ENCODE measurements at places on chromosomes 2 and 18.

- DNase-seq = no peak
Measured at GRCh38 chr2:231672617-231673347, 35.5 kb upstream of the PTMA start.

DNA sequence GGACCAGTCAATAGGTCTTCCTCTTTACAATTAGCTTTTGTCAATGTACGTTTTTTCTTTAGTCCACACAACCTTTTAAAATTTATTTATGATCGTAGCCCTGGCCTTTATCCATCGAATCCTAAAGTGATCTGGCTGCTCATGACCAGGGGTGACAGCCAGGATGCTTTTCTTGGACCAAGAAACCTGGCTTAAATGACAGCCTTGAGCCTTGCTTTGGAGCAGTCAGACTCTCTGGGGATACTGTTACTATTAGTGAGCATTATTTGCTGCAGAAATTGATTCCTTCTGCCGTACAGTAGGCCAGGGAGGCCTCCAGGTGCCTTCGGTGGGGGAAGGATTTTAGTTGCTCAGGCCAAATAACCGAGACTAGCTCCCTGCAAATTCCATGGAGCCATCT is 70.2 kb downstream of the AGAP1 start:
- DNase-seq = no peak

DNA sequence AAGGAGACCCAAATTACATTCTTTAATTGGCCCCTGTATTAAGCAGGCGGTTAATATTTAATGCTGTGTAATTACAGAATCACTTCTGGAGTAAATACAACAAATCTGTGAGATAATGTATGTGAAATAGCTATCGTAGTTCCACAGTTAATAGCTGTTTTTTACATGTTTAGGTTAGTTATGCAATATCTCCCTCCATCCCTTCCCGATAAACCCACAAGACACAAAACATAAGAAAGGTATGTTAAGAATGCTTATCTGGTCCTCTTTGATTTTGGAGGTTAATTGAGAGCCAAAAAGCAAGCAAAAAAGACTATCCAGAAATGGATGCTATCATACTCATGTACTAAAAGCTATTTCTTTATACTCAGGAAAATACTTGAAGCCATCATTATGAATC is 49.1 kb downstream of the ZNF638 start:
- DNase-seq = no peak

- no peak for DNase-seq
Measured at GRCh38 chr2:191066197-191066918, 52.4 kb upstream of the STAT1 start.

- DNase-seq = no peak
Measured at GRCh38 chr2:68512966-68513365, 45.6 kb downstream of the APLF start.

DNA sequence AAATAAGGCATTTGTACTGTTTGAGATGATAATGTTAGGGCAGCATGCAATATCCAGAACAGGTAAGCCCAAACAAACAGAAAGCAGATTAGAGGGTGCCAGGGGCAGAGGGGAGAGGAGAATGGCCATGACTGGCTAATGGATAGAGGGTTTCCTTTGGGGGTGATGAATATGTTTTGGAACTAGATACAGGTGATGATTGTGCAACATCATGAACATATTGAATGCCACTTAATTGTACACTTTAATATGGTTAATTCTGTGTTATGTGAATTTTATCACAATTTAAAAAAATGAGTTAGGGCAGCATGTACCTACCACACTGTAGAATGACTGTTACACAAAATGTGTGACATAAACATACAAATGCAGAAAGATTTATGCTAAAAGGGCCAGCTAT is 255.5 kb upstream of the FN1 start:
- DNase-seq = no peak

- no peak for DNase-seq
Measured at GRCh38 chr2:204258890-204259289, 286.4 kb upstream of the PARD3B start.

- no peak for DNase-seq
Measured at GRCh38 chr2:147927053-147927588, 82.3 kb downstream of the ACVR2A start.

DNA sequence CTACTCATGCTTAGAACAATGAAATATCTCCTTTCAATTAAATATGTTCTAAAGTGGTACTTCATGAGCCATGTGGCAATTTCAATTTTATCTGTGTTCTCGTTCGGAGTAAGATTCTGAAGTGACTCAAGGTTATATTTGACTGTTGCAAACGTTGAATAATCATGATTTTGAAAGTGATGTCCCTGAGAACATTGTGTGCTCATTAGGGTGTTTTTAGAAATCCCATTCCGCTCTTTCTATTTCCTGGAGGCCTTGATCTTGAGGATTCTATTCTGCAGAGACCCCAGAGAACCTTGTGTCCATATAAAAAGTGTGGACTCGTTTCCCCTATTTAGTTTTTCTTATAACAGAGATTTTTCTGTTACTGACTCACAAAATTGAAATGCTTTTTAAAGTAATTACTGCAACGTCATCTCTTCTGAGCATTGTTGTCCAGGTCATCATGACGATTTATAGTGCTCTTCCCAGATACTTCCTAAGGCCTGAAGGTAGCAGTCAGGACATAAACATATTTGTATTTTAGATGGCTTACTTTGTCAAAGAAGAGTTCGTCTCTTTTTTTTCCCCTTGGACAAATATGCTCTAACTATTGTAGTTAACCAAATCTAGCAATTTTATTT is 27.2 kb downstream of the IL1R2 start:
- no peak for DNase-seq

- no peak for DNase-seq
Measured at GRCh38 chr2:98026927-98027522, 31.3 kb upstream of the TMEM131 start.

DNA sequence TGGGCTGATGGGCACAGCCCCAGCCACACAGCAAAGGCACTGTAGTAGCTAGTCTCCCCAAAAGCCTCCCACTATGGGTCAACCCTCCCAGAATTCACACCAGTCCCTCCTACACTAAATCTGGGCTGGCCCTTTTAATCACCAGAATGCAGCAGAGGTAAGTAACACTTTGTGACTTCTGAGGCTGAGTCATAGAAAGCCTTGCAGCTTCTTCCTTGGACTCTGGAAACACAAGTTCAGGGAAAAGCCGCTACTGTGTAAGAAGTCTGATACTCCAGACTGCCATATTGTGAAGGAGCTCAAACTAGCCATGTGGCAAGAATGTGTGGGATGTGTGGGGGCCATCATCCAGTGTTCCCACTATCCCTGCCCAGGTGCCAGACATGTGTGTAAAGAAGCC is 19.0 kb upstream of the SIX2 start:
- no peak for DNase-seq

Data from stimulated activated CD4-positive, alpha-beta T cell treated with anti-CD3 and anti-CD28 coated beads, Interleukin-1b, Interleukin-23, amount 100 ng/mL, for 48 hours (primary cell).